ENCODE measurements at places on chromosomes 11 and 22. TPM values are rescaled to one million over a fixed set of nuclear protein-coding genes. Genes with fewer than 3 reads are reported as not detected.

Gene ZNRF3
- total RNA-seq: 38.5 TPM

Gene FOLH1
- total RNA-seq: 43.9 TPM

Gene SYT8
- total RNA-seq: 4.1 TPM

Gene MIF
- total RNA-seq: 587 TPM

Gene KRTAP5-8
- 2.8 TPM for total RNA-seq
